GM13977 (cell line): ENCODE measurements at places on chromosomes 16 and 17.

GRCh38 chr17:351449-351738, 1.2 kb downstream of the RPH3AL start:
- no peak for DNase-seq

GRCh38 chr17:260031-260791, 78.8 kb upstream of the DOC2B start:
- DNase-seq, result no peak

GRCh38 chr17:1122533-1123392, 57.0 kb downstream of the ABR start:
- DNase-seq, result peak; percentile 91

GRCh38 chr16:25030420-25031131, 15.4 kb upstream of the ARHGAP17 start:
- DNase-seq, result no peak

GRCh38 chr17:1767358-1767757, 5.5 kb downstream of the SERPINF1 start:
- no peak for DNase-seq
